ENCODE measurements at places on chromosomes 3 and 15. TPM values are rescaled to one million over a fixed set of nuclear protein-coding genes. Genes with fewer than 3 reads are reported as not detected.

Gene WDR82
- total RNA-seq = 76.7 TPM

Gene PKM
- total RNA-seq = 602 TPM

DNA sequence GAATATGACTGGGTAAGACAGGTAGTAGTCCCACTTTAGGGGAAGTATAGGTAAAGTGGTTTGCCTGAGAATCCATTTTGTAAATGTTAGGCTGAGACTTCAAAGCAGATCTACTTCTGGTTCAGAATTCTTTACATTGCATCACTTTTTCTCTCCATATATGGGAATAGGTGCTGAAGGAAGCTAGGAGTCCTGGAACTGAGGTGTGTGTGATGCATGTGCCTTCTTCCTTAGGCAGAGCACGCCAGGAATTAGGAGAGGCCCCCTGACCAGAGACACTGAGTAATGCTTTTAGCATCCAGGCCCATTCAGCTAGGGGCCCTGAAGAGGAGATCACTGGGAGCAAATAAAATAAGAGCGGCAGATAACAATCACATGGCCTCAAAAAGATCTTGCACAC lies 69.2 kb upstream of the DCP1A start:
- no peaks in the 10 kb centered on the region for H3K36me3 ChIP-seq
- H3K27me3 ChIP-seq = no peaks in the 10 kb centered on the region
- no peaks in the 10 kb centered on the region for H3K4me1 ChIP-seq

DNA sequence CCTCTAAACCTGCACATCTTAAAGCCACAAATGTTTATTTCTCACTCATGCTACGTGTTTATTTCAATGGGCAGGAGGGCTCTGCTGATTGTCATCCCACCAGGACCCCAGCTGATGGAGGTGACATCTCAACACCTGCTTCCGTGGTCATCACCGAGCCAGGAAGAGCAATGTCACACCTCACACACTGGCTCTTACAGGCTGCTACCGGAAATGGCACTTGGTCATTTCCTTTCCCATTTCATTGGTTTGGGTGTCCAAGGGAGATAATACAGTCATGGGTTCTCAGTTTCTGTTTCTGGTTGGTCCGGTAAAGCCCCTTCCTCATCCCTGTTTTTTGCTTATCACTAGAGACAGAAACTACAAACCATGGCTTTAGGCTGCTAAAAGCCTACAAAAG lies 41.9 kb downstream of the ABHD2 start:
- H3K27me3 ChIP-seq = no peaks in the 10 kb centered on the region
- no peak for DNase-seq
- peaks cover 33% of the 10 kb centered on the region for H3K36me3 ChIP-seq
- H3K4me3 ChIP-seq = no peak overlapping the region
- peaks cover 33% of the 10 kb centered on the region for H3K4me1 ChIP-seq

Gene MASP1
- total RNA-seq = not detected

DNA sequence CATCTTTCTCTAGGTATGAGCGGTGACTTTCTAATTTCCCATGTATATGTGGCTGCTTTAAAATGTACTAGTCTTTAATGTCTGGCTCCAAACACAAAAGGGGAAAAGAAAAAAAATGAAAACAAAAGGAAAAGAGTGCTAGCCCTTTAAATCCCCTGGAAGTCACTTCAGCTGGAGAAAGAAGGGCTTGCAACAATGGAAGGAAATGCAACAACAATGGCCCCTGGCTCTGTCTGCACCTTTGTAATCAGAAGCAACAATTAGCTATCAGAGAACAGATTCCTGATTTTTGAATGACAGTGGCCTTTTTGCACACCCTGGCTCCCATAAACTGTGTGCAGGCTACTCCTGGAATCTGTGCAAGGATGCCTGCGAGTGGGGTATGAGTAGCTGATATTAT lies 591.2 kb downstream of the FHIT start:
- H3K27me3 ChIP-seq = peaks cover 8% of the 10 kb centered on the region
- no peak overlapping the region for H3K27ac ChIP-seq
- H3K4me3 ChIP-seq = no peak overlapping the region

GRCh38 chr15:75347222-75348033 lies 589 bp downstream of the NEIL1 start:
- H3K4me3 ChIP-seq = peak overlapping the region; percentile 86
- peaks cover 14% of the 10 kb centered on the region for H3K4me1 ChIP-seq
- H3K36me3 ChIP-seq = no peaks in the 10 kb centered on the region
- peak overlapping the region; percentile 52 for H3K27ac ChIP-seq
- no peak for DNase-seq

GRCh38 chr3:94066506-94067500 lies 3.9 kb downstream of the NSUN3 start:
- peaks cover 14% of the 10 kb centered on the region for H3K36me3 ChIP-seq
- peaks cover 34% of the 10 kb centered on the region for H3K4me1 ChIP-seq
- H3K27ac ChIP-seq = peak overlapping the region; percentile 19
- no peaks in the 10 kb centered on the region for H3K27me3 ChIP-seq
- no peak overlapping the region for H3K4me3 ChIP-seq

DNA sequence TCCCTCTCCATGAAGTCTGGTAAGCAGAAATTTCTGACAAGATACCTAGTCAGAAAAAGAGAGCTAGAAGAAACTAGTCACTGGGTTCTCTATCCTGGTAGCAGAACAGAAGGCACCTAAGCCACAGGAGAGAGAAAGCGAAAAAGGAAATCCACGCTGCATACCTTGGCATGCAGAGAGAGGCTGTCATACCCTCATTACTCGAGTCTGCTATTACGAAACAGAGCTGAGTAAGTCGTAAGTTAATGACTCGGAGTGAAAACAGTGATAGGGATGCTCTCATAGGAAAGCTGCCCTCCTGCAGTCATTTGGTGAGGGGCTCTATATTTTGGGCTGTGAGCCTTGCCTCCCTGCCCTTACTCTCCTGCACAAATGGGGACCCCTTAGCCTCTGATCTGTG lies 16.2 kb downstream of the CLRN1 start:
- no peak overlapping the region for H3K27ac ChIP-seq
- DNase-seq = no peak
- no peak overlapping the region for H3K4me3 ChIP-seq
- H3K36me3 ChIP-seq = peaks cover 2% of the 10 kb centered on the region

DNA sequence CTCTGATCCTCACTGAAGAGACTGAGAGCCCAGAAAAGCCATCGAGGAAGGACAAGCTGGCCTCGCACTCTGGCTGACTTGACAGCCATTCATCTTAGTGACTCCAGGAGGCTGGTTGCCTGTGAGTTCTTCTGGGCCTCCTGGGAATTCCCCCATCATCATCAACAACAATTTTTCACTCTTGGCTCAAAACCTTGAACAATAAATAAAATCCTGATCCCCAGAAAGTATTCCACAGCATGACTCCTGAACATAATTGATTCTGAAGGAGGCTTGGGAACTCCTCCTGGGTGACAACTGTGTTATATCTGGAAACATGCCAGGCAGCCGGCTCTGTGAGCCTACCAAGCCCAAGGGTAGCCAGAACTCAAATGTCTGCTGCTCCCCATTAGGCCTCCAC lies 188.6 kb downstream of the SHQ1 start:
- H3K27ac ChIP-seq = no peak overlapping the region
- H3K36me3 ChIP-seq = no peaks in the 10 kb centered on the region
- peaks cover 9% of the 10 kb centered on the region for H3K27me3 ChIP-seq
- H3K4me3 ChIP-seq = no peak overlapping the region
- peaks cover 41% of the 10 kb centered on the region for H3K4me1 ChIP-seq
- no peak for DNase-seq

DNA sequence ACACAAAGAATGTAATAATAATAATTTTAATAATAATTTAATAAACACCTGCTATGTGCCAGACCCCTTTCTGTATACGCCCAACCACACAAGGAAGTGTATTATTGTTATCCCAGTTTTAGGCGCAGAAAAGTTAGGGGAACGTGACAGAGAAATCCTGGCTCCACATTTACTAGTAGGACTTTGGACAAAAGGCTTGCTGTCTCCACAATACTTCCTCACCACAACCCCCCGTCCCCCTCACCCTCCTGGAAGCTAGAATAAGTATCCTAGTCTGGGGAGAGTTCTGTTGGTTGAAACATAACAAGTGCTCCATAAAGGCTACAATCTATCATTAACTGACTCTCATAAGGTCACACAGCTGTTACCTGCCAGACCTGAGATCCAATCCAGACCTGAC lies 488 bp upstream of the IL17RD start:
- no peaks in the 10 kb centered on the region for H3K36me3 ChIP-seq
- DNase-seq = no peak
- no peak overlapping the region for H3K27ac ChIP-seq
- no peak overlapping the region for H3K4me3 ChIP-seq

GRCh38 chr3:124313621-124314020 lies 321.7 kb upstream of the ROPN1 start:
- peaks cover 2% of the 10 kb centered on the region for H3K36me3 ChIP-seq
- peaks cover 5% of the 10 kb centered on the region for H3K4me1 ChIP-seq
- no peak for DNase-seq

DNA sequence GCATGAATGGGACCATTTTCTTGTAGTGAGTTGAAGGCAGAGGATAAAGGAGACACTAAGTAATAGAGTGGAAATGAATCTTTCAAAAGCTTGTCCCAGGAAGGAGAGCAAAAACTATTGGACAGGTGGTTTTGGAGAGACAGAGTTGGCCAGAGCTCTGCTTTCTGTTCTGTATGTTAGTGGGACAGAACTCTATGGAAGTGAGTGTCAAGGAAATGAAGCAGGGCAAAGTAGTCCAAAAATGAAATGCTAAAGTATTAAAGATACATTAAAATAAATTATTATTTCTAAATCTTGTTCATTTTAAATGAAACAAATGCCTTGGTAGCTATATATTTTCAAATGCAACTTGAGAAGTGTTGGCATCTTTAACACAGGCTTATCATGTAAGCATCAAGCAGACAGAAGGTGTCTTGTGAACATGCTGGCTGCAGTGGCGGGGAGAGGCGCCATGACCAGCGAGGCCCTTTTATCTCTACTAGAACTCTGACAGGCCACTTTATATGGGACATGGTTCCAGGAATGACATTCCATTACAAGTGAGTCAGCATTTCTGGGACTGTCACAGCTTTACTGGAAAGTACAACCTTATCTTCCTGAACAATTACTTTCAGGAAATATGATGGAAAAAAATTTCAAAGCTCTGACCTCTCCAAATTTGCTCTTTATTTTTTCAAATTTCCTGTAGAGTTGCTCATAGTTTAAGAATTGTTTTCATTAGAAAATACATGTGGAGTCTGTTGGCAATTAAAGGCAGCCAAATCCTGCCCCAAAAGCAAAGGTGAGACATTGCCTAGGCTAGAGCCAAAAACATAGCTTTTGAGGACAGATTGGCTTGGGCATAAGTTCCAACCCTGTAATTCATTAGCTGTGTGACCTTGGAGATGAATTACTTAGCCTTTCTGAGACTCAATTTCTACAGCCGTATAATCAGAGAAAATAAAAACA lies 106.5 kb downstream of the ECT2 start:
- H3K27ac ChIP-seq = no peak overlapping the region
- peaks cover 2% of the 10 kb centered on the region for H3K4me1 ChIP-seq
- no peak for DNase-seq
- H3K36me3 ChIP-seq = no peaks in the 10 kb centered on the region
- no peaks in the 10 kb centered on the region for H3K27me3 ChIP-seq

- no peak overlapping the region for H3K27ac ChIP-seq
- H3K4me1 ChIP-seq = no peaks in the 10 kb centered on the region
- H3K27me3 ChIP-seq = peaks cover 48% of the 10 kb centered on the region
- DNase-seq = peak; percentile 10
- H3K4me3 ChIP-seq = no peak overlapping the region
- H3K36me3 ChIP-seq = no peaks in the 10 kb centered on the region
Measured at GRCh38 chr15:81098861-81099651, 35.0 kb upstream of the CFAP161 start.
